Transverse colon (tissue), 4 donors: ENCODE measurements at places on chromosomes 3 and 15. TPM values are rescaled to one million over a fixed set of nuclear protein-coding genes. Genes with fewer than 3 reads are reported as not detected.
A peak's percentile ranks its signal among the peaks of the same experiment; 100 is the strongest.

GRCh38 chr3:48661501-48662144 lies 1.1 kb downstream of the CELSR3 start:
- peaks cover 6% of the 10 kb centered on the region for H3K4me1 ChIP-seq
- H3K27me3 ChIP-seq: peaks cover 28% of the 10 kb centered on the region
- H3K4me3 ChIP-seq: no peak overlapping the region
- H3K27ac ChIP-seq: no peak overlapping the region
- DNase-seq: peak; percentile 69

DNA sequence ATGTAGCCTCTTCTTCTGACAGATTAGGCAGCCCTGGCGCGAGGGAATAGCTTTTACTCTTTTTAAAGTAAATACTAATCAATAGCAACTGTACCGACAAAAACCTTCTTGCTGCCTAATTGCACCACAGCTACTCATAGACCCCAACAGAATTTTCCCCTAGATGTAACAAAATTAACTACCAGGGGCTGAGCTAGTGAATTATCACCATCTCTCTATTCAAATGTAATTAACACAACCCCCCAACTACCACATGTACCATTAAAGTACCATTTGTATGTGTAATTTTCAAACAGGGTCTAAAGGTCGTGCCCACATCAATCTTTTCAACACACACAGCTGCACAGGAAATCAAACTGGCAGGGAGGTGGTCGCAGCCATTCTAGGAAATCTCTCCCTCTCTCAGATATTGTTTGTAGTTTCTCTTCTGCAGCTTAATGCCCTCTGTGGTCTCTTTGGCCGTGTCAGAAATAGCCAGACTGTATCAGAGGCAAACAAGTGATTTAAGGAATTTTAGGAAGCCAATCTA lies 322.9 kb downstream of the RORA start:
- H3K27ac ChIP-seq: no peak overlapping the region
- no peaks in the 10 kb centered on the region for H3K27me3 ChIP-seq
- H3K36me3 ChIP-seq: no peaks in the 10 kb centered on the region
- no peak for DNase-seq

- no peak overlapping the region for H3K4me3 ChIP-seq
- no peaks in the 10 kb centered on the region for H3K27me3 ChIP-seq
- no peaks in the 10 kb centered on the region for H3K36me3 ChIP-seq
- peaks cover 6% of the 10 kb centered on the region for H3K4me1 ChIP-seq
- no peak for DNase-seq
- no peak overlapping the region for H3K27ac ChIP-seq
Observed at GRCh38 chr3:124057420-124057819, 65.5 kb upstream of the ROPN1 start.

- no peaks in the 10 kb centered on the region for H3K36me3 ChIP-seq
- no peak for DNase-seq
- H3K4me1 ChIP-seq: no peaks in the 10 kb centered on the region
- H3K4me3 ChIP-seq: no peak overlapping the region
Observed at GRCh38 chr3:139758654-139759291, 81.0 kb upstream of the NMNAT3 start.

DNA sequence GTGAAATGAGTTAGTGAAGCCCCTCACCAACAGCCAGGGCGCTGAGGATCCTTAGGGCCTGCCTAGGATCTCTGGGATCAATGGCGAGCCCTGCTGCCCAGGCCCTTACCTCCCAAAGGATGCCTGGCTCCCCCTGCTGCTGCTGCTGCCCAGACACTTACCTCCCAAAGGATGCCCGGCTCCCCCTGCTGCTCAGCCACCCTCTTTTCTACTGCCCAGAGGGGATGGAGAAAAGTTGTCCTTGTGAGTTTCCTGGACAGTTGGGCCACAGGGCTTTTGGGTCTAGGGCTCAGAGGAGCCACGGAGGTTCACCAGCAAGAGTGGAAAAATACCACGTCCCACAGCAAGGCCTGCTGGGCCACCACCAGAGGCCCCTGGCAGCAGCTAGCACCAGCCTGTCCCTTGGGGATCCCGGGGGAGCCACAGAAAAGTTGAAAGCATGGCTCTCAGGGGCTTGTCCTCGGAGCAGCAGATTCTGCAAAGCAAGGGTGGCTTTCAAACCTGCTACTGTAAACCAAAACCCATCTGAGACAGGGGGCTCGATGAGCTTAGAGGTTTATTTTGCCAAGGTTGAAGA lies 59.4 kb downstream of the SLC6A6 start:
- H3K36me3 ChIP-seq: no peaks in the 10 kb centered on the region
- no peak overlapping the region for H3K4me3 ChIP-seq
- no peaks in the 10 kb centered on the region for H3K27me3 ChIP-seq
- H3K4me1 ChIP-seq: no peaks in the 10 kb centered on the region
- DNase-seq: peak; percentile 72
- no peak overlapping the region for H3K27ac ChIP-seq

PRR20G gene
- total RNA-seq: not detected

SAMMSON gene
- total RNA-seq: not detected

DNA sequence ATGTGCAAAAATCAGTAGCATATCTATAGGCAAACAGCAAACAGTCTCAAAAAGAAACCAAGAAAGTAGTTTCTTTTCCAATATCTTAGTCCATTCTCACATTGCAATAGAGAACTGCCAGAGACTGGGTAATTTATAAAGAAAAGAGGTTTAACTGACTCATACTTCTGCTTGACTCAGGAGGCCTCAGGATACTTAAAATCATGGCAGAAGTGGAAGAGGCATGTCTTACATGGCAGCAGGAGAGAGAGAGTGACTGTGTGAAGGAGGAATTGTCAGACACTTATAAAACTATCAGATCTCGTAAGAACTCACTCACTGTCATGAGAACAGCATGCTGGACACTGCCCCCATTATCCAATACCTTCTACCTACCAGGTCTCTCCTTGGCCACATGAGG lies 327.9 kb upstream of the EPHA3 start:
- no peaks in the 10 kb centered on the region for H3K27me3 ChIP-seq
- H3K36me3 ChIP-seq: no peaks in the 10 kb centered on the region
- no peaks in the 10 kb centered on the region for H3K4me1 ChIP-seq
- no peak for DNase-seq
- no peak overlapping the region for H3K4me3 ChIP-seq

DNA sequence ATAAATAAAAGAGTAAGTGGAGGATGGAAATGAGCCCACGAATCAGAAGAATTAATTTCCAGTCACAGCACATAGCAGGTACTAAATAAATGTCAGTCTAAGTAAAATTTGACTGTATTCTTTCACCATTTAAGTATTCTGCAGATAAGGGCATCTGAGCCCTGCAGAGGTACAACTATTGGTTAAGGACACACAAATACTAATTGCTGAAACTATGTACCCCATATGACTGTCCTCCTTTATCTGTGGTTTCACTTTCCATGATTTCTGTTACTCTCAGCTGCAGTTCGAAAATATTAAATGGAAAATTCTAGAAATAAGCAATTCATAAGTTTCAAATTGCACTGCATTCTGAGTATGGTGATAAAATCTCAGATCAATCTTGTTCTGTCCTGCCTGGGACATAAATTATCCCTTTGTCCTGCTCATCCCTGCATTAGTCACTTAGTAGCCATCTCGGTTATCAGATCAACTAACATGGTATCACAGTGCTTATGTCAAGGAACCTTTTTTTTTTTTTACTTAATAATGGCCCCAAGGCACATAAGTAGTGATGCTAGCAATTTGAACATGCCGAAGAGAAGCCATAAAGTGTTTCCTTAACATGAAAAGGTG lies 95.1 kb downstream of the LSAMP start:
- no peaks in the 10 kb centered on the region for H3K4me1 ChIP-seq
- H3K4me3 ChIP-seq: no peak overlapping the region
- DNase-seq: no peak
- H3K36me3 ChIP-seq: no peaks in the 10 kb centered on the region
- H3K27ac ChIP-seq: no peak overlapping the region

HRH1 gene
- total RNA-seq: 9.7 TPM

DNA sequence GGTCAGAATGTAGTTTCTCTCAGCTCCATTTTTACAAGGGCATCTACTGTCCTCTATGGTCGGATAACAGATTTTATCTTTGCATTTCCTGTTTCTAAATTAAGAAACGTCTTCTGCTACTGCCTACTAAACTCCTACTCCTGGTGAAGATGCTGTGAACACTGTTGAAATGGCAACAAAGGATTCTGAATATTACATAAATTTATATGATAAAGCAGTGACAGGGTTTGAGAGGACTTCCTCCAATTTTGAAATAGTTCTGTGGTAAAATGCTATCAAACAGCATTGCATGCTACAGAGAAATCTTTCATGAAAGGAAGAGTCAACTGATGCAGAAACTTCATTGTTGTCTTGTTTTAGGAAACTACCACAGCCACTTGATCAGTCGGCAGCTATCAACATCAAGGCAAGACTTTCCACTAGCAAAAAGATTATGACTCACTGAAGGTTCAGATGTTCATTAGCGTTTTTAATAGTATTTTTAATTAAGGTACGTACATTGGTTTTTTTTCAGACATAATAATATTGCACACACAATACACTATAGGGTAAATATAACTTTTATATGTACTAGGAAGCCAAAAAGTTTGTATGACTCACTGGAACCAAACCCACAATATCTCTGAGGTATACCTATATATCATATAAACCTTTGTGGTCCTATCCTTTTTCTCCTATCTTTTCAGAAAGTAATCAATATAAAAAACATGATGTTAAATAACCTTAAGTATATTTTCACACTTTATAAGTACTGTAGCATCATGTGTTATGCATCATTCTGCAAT lies 156.1 kb downstream of the STAG1 start:
- DNase-seq: no peak
- no peaks in the 10 kb centered on the region for H3K27me3 ChIP-seq
- H3K27ac ChIP-seq: no peak overlapping the region
- no peaks in the 10 kb centered on the region for H3K36me3 ChIP-seq

DNA sequence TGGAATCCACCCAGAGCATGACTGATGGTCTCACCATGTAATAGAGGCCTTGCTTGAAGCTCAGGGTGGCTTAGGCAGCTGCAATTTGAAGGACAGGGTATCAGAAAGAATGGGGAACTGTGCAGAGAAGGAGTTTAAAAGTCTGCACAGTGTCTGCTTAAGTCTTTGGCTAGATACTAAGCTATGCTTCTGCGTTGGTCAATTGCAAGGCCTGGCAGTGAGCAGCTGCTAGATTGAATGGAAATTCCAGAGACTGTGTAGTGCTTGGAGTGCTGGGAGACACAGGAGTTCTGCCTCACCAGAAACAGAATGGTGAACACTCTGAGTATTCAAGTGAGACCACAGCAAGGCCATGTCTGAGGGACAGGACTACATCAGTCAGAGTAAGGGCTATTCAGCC lies 17.3 kb upstream of the ATP10A start:
- no peaks in the 10 kb centered on the region for H3K27me3 ChIP-seq
- no peaks in the 10 kb centered on the region for H3K4me1 ChIP-seq
- DNase-seq: no peak
- no peaks in the 10 kb centered on the region for H3K36me3 ChIP-seq
- no peak overlapping the region for H3K4me3 ChIP-seq

- peaks cover 15% of the 10 kb centered on the region for H3K4me1 ChIP-seq
- peak within 1 kb of the TSS; percentile 61 for H3K27ac ChIP-seq
Observed at GRCh38 chr3:16174389-16174788, at the start of gene GALNT15. Gene GALNT15 (plus strand): TSS chr3:16174680. CDS start chr3:16175152, 472 bp downstream.

EBLN2 gene
- total RNA-seq: 4.5 TPM
